ENCODE measurements at places on chromosomes 1 and 21. TPM values are rescaled to one million over a fixed set of nuclear protein-coding genes. Genes with fewer than 3 reads are reported as not detected.

SPRR2G gene
- not detected for total RNA-seq

ADAMTS4 gene
- 109 TPM for total RNA-seq

KRTAP22-2 gene
- total RNA-seq: not detected

MTARC2 gene
- 23.7 TPM for total RNA-seq

CHIT1 gene
- not detected for total RNA-seq

PEAR1 gene
- total RNA-seq: 39.8 TPM

S100A9 gene
- total RNA-seq: 764 TPM

ATP1A4 gene
- not detected for total RNA-seq

RNU1-1 gene
- total RNA-seq: under 0.01 TPM

SERTAD4 gene
- total RNA-seq: 4.0 TPM

ERG gene
- total RNA-seq: 28.5 TPM

LDLRAD1 gene
- not detected for total RNA-seq

NOTCH2 gene
- total RNA-seq: 80.4 TPM

- no peak overlapping the region for H3K4me3 ChIP-seq
- no peak for DNase-seq
- peaks cover 6% of the 10 kb centered on the region for H3K4me1 ChIP-seq
- no peaks in the 10 kb centered on the region for H3K27me3 ChIP-seq
- H3K36me3 ChIP-seq: no peaks in the 10 kb centered on the region
- H3K27ac ChIP-seq: peak overlapping the region; percentile 48
Measured at GRCh38 chr1:183270541-183271141, 84.6 kb downstream of the LAMC2 start.

- no peak for DNase-seq
- H3K36me3 ChIP-seq: peaks cover 61% of the 10 kb centered on the region
- H3K4me3 ChIP-seq: no peak overlapping the region
Measured at GRCh38 chr1:15945832-15946448, 30.0 kb downstream of the ZBTB17 start.

- no peak overlapping the region for H3K27ac ChIP-seq
- H3K4me3 ChIP-seq: no peak overlapping the region
Measured at GRCh38 chr1:206953626-206954025, 7.4 kb upstream of the PIGR start.

- no peak for DNase-seq
- H3K4me1 ChIP-seq: no peaks in the 10 kb centered on the region
- H3K27ac ChIP-seq: no peak overlapping the region
Measured at GRCh38 chr1:94617957-94618739, 76.6 kb upstream of the F3 start.

- no peaks in the 10 kb centered on the region for H3K27me3 ChIP-seq
- H3K36me3 ChIP-seq: no peaks in the 10 kb centered on the region
- H3K4me1 ChIP-seq: no peaks in the 10 kb centered on the region
- H3K4me3 ChIP-seq: no peak overlapping the region
- DNase-seq: no peak
Measured at GRCh38 chr1:221664253-221664652, 77.6 kb downstream of the DUSP10 start.

DNA sequence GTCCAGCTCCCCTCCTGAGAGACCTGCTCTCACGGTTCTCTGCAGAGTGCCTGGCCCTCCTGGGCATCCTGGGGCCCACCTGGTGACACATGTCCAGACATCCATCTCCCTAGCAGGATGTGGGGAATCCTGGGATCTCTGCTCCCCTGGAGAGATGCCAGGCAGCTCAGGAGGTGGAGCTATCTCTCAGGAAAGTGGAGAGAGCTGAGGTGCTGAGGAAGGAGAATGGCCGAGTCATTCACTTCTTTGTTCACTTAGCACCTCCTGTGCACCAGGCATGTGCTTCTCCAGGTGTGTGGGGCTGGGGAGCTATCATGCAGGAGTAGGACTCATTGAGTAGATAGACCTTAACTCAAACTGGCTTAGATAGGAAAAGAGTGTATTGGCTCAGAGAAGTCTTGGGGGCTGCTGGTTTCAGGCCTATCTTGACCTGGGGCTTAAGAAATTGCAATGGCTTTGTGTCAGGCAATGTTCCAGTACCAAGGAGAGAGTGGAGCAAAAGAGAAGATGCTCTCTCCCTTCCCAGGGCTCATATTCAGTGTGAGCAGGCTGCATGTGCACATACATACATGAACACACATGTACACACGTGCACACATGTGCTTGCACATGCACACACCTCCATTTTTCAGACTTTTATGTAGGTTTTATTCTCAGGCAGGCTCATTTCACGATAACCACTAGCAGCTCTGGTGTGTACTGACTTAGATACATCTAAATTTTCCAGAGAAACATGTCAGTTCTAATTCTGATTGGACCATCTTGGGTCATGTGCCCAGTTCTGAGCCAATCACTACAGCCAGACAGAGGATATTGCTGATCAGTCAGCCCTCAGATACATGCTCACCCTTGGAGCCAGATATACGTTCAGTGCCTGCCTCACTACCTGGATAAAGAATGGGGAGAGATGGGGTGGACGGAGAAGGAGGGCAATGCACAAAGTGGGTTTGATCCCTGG lies 437.6 kb downstream of the PTPRU start:
- no peaks in the 10 kb centered on the region for H3K4me1 ChIP-seq
- no peak overlapping the region for H3K4me3 ChIP-seq
- H3K36me3 ChIP-seq: no peaks in the 10 kb centered on the region
- DNase-seq: no peak

- no peaks in the 10 kb centered on the region for H3K36me3 ChIP-seq
- peaks cover 23% of the 10 kb centered on the region for H3K4me1 ChIP-seq
- DNase-seq: no peak
- no peak overlapping the region for H3K27ac ChIP-seq
- no peak overlapping the region for H3K4me3 ChIP-seq
- no peaks in the 10 kb centered on the region for H3K27me3 ChIP-seq
Measured at GRCh38 chr21:45947296-45947695, 34.3 kb upstream of the COL6A1 start.

- no peak for DNase-seq
- no peaks in the 10 kb centered on the region for H3K27me3 ChIP-seq
- no peak overlapping the region for H3K4me3 ChIP-seq
- H3K4me1 ChIP-seq: no peaks in the 10 kb centered on the region
Measured at GRCh38 chr1:174880171-174880570, 119.6 kb upstream of the CACYBP start.

GRCh38 chr1:228410015-228410414 lies 3.4 kb upstream of the TRIM11 start:
- H3K36me3 ChIP-seq: no peaks in the 10 kb centered on the region
- DNase-seq: no peak
- H3K4me1 ChIP-seq: peaks cover 12% of the 10 kb centered on the region
- no peak overlapping the region for H3K4me3 ChIP-seq

DNA sequence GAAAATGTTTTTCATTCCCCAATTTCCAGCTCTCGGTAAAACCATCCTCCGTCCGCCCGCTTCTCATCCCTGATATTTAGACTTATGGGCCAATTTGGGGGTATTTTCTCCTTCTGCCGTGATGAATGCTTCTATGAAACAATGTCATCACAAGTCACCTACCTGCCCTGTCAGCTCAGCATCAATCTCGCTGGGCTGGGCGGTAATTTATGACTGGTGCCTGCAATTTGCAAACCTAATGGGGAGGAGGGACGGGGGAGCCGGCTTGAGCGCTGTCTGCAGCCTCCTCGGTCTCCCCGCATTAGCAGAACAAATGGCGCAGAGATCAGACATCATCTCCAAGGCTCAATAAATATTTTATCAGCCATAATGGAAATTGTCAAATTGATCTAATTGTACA lies 72.1 kb downstream of the PRDM16 start:
- no peaks in the 10 kb centered on the region for H3K27me3 ChIP-seq
- H3K36me3 ChIP-seq: no peaks in the 10 kb centered on the region
- no peak for DNase-seq
- H3K4me1 ChIP-seq: peaks cover 48% of the 10 kb centered on the region
- H3K27ac ChIP-seq: no peak overlapping the region

DNA sequence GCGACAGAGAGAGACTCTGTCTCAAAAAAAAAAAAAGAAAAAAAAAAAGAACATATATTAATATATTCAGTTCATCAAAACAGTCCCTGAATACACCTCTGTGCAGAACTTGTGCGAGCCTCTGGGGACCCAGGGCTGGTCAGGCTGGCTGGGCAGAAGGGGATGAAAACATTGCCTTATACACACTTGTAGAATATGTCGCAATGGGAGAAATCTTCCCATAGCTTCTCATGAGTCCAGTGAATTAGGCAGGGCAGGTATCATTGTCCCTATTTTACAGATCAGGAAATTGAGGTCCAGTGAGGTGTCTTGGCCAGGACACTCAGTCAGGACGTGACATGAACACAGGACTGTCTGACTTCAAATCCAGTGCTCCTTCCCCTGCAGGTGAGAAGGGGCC lies 12.6 kb upstream of the WNT4 start:
- H3K4me1 ChIP-seq: no peaks in the 10 kb centered on the region
- no peak for DNase-seq
- no peaks in the 10 kb centered on the region for H3K27me3 ChIP-seq
- no peak overlapping the region for H3K27ac ChIP-seq

DNA sequence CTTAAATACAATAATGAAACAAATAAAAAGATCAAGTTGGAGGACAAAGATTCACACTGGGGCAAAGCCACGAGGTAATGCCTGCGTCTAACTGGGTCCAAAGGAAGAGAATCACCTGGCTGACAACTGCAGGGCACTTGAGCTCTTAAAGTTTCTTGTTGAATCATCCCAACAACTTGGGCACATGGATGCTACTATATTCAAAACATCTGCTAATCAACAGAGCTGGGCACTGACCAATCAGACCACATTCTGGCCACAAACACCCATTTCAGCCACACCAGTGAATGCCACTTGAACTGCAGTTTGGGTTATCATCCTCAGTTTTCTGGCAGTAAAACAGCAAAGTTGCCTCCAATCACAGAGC lies 51.0 kb downstream of the ABCA4 start:
- no peaks in the 10 kb centered on the region for H3K36me3 ChIP-seq
- H3K4me1 ChIP-seq: peaks cover 2% of the 10 kb centered on the region
- H3K27me3 ChIP-seq: no peaks in the 10 kb centered on the region
- no peak overlapping the region for H3K27ac ChIP-seq
- H3K4me3 ChIP-seq: no peak overlapping the region
- DNase-seq: no peak

- H3K27me3 ChIP-seq: no peaks in the 10 kb centered on the region
- H3K4me3 ChIP-seq: no peak overlapping the region
- DNase-seq: peak; percentile 68
- no peaks in the 10 kb centered on the region for H3K36me3 ChIP-seq
- peaks cover 30% of the 10 kb centered on the region for H3K4me1 ChIP-seq
Measured at GRCh38 chr21:45294509-45295291, 7.0 kb upstream of the POFUT2 start.

GRCh38 chr1:59308839-59309238 lies 11.9 kb downstream of the FGGY start:
- H3K27ac ChIP-seq: no peak overlapping the region
- H3K27me3 ChIP-seq: no peaks in the 10 kb centered on the region
- no peak overlapping the region for H3K4me3 ChIP-seq
- no peak for DNase-seq

- peaks cover 5% of the 10 kb centered on the region for H3K4me1 ChIP-seq
- no peaks in the 10 kb centered on the region for H3K27me3 ChIP-seq
- H3K27ac ChIP-seq: no peak overlapping the region
Measured at GRCh38 chr1:111618081-111618480, 1.5 kb upstream of the RAP1A start.

DNA sequence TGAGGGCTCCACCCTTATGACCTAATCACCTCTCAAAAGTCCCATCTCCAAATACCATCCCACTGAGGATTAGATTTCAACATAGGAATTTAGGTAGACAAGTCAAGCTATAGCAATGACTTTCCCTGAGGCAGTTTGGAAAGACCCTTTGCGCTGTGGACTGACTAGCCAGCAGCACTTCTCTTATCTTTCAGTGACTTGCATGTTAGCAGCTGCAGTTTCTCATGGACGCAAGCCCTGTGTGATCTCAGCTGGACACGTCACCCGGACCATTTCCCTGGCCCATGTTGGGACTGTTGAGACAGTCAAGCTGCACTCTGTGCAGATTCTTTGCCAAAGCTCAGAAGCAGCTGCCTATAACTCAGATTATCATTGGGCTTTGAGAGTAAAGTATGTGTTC lies 408.1 kb upstream of the USP24 start:
- no peak overlapping the region for H3K27ac ChIP-seq
- no peaks in the 10 kb centered on the region for H3K36me3 ChIP-seq
- no peaks in the 10 kb centered on the region for H3K4me1 ChIP-seq
- no peak for DNase-seq
- no peaks in the 10 kb centered on the region for H3K27me3 ChIP-seq
- H3K4me3 ChIP-seq: no peak overlapping the region

GRCh38 chr21:33824156-33824941 lies 91.3 kb downstream of the ATP5PO start:
- H3K36me3 ChIP-seq: no peaks in the 10 kb centered on the region
- no peak for DNase-seq
- no peaks in the 10 kb centered on the region for H3K27me3 ChIP-seq
- peak overlapping the region; percentile 14 for H3K4me3 ChIP-seq
- peak overlapping the region; percentile 72 for H3K27ac ChIP-seq
- H3K4me1 ChIP-seq: peaks cover 37% of the 10 kb centered on the region

- no peaks in the 10 kb centered on the region for H3K4me1 ChIP-seq
- H3K36me3 ChIP-seq: no peaks in the 10 kb centered on the region
Measured at GRCh38 chr1:11334261-11334804, 61.3 kb downstream of the UBIAD1 start.

GRCh38 chr1:192158181-192158580 lies at the start of gene RGS18:
RGS18 (plus strand) TSS chr1:192158462; CDS start chr1:192158638, 176 bp downstream.
- no peaks in the 10 kb centered on the region for H3K36me3 ChIP-seq
- no peaks in the 10 kb centered on the region for H3K4me1 ChIP-seq
- DNase-seq: no peak
- H3K4me3 ChIP-seq: no peak within 1 kb of the TSS
- H3K27ac ChIP-seq: no peak within 1 kb of the TSS

- no peak for DNase-seq
- no peaks in the 10 kb centered on the region for H3K4me1 ChIP-seq
- H3K36me3 ChIP-seq: no peaks in the 10 kb centered on the region
- no peak overlapping the region for H3K4me3 ChIP-seq
- H3K27me3 ChIP-seq: no peaks in the 10 kb centered on the region
Measured at GRCh38 chr1:191675856-191676783, 482.1 kb upstream of the RGS18 start.

DNA sequence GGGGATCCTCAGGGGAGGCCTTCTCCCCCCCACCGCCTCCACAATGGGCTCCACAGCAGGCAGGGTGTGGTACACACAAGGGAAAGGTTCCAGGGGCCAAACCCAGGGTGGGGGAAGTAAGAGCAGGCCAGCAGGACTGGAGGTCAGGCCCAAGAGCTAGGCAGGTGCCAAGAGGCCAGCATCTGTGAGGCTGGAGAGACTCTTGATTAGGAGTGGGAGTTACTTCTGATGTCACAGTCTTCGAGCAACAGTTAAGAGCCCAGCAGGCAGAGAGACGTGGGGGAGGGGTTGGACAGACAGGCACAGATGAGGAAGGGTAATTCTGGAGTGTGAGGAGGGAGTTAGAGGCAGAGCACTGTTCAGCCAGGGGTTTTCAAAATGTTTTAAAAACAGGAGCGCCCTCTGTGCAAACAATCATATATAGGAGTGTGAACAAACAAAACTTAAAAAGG lies 55.8 kb downstream of the SLC9A1 start:
- H3K4me1 ChIP-seq: peaks cover 16% of the 10 kb centered on the region
- no peak for DNase-seq
- no peaks in the 10 kb centered on the region for H3K27me3 ChIP-seq
- H3K4me3 ChIP-seq: no peak overlapping the region
- H3K27ac ChIP-seq: peak overlapping the region; percentile 90

GRCh38 chr1:67227196-67227595 lies 60.9 kb downstream of the IL23R start:
- no peak overlapping the region for H3K27ac ChIP-seq
- no peak for DNase-seq
- H3K4me1 ChIP-seq: no peaks in the 10 kb centered on the region
- H3K27me3 ChIP-seq: no peaks in the 10 kb centered on the region

GRCh38 chr21:46122758-46123683 lies 25.1 kb downstream of the COL6A2 start:
- no peaks in the 10 kb centered on the region for H3K27me3 ChIP-seq
- H3K36me3 ChIP-seq: peaks cover 94% of the 10 kb centered on the region

- peak overlapping the region; percentile 85 for H3K27ac ChIP-seq
- DNase-seq: no peak
- H3K27me3 ChIP-seq: no peaks in the 10 kb centered on the region
- H3K36me3 ChIP-seq: peaks cover 35% of the 10 kb centered on the region
Measured at GRCh38 chr1:16253332-16253922, 16.4 kb upstream of the CPLANE2 start.
